ENCODE measurements at places on chromosomes 2 and 18.

DNA sequence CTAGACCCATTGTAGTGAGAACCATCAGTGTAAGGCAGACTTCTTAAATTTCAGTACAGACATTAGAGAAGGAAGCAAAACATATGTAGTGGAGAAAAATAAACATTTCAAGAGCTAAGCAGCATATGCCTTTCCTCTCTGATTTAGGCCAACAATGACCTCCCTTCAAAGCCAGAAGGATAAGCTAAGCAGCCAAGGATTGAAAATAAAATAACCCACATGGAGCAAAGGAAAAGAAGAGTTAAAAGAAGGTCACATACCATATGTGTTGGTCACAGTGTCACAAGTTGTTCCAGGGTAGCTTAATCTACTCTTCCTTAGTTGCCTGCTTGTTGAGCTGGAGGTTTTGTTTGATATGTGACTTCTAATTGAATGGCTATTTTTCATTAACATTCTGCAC lies 15.6 kb upstream of the LAMA1 start:
- DNase-seq, result peak; percentile 68

DNA sequence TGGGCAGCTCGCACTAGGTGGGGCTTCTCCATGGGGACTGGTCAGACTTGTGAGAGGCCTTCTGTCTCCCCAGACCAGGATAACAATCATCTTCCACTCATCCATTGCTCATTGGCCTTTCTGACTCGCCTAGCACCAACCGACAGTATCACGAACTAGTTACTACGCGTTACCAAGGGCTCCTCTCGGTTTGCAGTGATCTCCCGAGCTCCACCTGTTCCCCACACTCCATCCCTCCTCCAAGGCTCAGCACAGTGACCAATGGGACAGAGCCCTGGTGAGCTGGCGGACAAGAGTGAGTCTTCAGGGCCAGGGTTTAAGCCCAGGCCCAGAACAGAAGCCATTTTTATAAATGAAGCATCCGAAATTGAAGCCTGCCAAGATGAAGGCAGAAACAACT lies 42.8 kb upstream of the SMAD7 start:
- no peak for DNase-seq

GRCh38 chr2:202765436-202765835 lies 106.1 kb downstream of the ICA1L start:
- DNase-seq, result no peak

DNA sequence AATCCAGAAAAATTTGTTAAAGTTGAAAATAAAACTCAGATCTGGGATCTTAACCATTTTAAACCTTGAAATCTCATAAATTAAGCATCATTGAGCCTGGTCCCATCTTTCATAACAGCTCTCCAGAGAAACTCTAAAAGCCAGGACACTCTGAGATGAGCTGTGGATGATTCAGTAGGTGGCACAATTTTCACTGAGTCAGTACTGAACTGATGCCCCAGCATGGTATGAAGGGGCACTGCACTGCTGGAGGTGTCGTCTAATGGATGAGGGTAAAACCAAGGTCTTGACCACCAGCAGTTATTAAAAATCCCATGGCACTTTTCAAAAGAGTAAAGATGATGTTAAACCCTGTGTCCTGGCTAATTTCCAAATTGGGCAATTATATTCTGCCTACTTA lies 170.6 kb downstream of the FIGN start:
- DNase-seq, result no peak

- DNase-seq, result no peak
Measured at GRCh38 chr2:42960842-42961180, 168.4 kb upstream of the HAAO start.

All from choroid plexus epithelial cell (primary cell).